ENCODE measurements at places on chromosomes 6 and 20.

DNA sequence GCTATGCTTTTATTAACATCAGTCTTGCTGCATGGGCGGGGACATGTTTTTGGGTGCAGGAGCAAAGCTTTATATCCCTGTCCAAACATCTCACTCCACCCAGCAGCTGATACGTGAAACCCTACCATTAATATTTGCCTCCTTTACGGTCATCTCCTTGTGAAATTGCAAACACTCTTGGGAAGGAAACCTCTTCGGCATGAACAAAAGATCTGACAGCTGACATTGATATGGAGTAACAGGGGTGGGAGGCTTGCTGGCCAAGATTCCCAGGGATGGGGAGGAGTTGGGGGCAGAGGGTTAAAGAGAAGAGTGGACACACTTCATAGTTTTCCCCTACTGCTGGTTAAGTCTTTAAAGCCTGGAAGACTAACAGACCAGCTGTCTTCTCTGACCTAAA lies 22.2 kb upstream of the VEGFA start:
- no peak for DNase-seq

- DNase-seq: no peak
These were observed 14.5 kb downstream of the LGSN start for GRCh38 chr6:63305277-63305676.

DNA sequence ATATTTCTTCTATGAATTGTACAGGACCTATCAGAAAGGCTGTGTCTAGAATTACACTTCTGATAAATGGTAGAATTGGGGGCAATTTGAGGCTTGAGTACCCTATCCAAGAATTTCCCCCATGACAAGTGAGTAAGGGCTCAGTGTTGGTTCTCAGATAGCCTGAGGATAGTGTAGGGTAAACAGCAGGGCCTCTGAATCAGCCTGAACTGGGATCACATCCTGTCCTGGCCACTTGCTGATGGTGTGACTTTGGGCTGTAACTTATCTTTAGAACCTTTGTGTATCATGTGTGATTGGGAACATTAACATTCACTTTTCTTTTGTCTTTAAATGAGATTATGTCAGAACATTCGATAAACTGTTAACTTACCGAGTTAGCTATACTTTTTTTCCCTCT lies 151.0 kb downstream of the CLIC5 start:
- no peak for DNase-seq

- no peak for DNase-seq
These were observed 81.4 kb upstream of the TCF21 start for GRCh38 chr6:133807501-133807900.

DNA sequence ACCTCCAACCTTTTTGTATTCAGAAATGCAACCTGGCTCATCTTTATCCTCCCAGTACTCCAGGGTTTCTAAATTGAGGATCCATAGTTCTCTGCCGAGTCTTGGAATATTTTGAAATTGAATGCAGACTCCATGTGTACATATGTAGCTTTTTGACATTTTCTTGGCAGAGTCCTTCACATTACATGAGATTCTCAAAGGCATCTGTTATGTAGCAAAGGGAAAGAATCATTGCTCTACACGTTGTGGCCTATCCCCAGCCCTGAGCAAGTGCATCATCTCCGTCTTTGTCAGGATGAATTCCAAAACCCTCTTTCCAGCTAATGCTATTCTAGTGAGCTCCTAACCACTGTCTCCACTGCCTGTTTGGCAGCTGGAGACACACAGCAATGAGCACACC lies 742.9 kb downstream of the DHX35 start:
- DNase-seq: no peak

- no peak for DNase-seq
These were observed 47.4 kb downstream of the TPD52L1 start for GRCh38 chr6:125200941-125201340.

- no peak for DNase-seq
These were observed 29.2 kb downstream of the BPIFB4 start for GRCh38 chr20:33108661-33109060.

GRCh38 chr6:49849213-49849907 lies 17.0 kb downstream of the CRISP1 start:
- DNase-seq: no peak

GRCh38 chr6:31559958-31560696 lies 12.0 kb upstream of the LTA start:
- DNase-seq: no peak
